ENCODE measurements at places on chromosomes 4 and X.

DNA sequence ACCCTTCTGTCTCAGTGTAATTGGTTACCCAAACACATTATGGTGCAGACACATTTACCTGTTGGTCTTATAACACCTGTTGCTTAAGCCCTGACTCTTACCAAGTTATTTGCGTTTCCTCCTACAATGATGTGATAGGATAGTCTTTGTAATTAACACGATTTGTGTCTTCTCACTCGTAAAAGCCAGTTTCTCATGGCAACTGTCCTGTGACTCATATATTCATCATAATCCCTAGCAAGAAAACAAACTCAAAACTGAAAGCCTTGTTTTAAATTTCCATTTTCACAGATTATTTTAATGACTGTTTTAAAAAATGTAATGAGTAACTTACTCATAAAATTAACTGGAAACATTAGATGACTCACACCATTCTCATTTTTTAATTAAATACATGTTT, 495.2 kb downstream of the NLGN4X start:
- no peak for DNase-seq

- DNase-seq = no peak
Observed at GRCh38 chr4:10731162-10731561, 46.6 kb upstream of the CLNK start.

- DNase-seq = no peak
Observed at GRCh38 chrX:13518126-13518525, 51.3 kb upstream of the EGFL6 start.

DNA sequence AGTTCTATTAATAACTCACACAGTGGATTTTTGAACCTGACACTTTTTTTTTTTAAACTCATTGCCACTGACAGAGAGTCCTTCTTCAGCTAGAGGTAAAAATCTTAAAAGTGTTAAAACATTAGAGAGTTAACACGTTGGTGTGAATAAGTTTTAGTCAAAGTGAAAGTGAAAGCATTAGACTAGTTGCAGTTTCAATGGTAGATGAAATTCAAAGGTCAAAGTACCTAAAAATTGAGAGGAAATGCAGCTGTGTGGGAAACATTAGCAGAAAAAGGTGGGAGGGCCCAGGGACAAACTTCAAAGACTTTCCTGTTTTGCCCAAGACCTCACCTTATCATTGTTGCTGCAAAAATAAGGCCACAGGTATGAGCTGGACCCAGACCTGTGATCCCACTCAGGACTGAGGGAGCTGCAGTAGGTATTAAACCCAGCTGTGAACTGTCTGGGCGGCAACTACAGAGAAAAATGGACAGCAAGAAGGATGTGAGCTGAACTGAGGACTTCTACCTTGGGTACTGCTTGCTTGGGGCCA, 17.6 kb upstream of the GABRA4 start:
- DNase-seq = no peak
